Right cardiac atrium (tissue), 5 donors: ENCODE measurements at places on chromosomes 2 and 18. TPM values are rescaled to one million over a fixed set of nuclear protein-coding genes. Genes with fewer than 3 reads are reported as not detected.

PAX8 gene
- polyA plus RNA-seq = 0.05 TPM

KLHL41 gene
- polyA plus RNA-seq = 62.2 TPM

SNRPD1 gene
- polyA plus RNA-seq = 11.0 TPM

KCNG2 gene
- polyA plus RNA-seq = not detected
